ENCODE measurements at places on chromosomes 3 and 15.

- DNase-seq: no peak
These were observed 42.1 kb downstream of the CORO2B start for GRCh38 chr15:68620721-68621527.

GRCh38 chr3:53153264-53153823 is 7.7 kb upstream of the PRKCD start:
- DNase-seq: no peak

- DNase-seq: no peak
These were observed 21.2 kb downstream of the CFAP100 start for GRCh38 chr3:126415661-126416591.

DNA sequence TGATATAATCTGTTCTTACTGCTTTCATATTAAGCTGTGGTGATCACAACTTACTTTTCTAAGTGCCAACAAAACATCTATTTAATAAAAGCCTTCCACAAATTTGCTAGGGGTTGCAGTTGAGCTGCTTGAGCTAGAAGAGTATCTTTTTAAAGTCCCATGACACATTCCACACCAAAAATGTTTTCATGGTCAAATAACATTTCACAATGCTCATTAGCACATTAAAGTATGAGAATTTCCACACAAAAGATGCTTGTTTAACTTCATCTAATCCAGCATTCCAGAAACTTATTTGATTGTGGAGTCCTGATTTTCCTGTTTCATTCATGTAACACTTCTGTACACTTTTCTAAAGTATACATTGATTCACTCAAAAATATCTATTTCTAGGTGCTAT is 876.1 kb upstream of the CFAP20DC start:
- no peak for DNase-seq

GRCh38 chr3:172107403-172107802 is 68.0 kb downstream of the FNDC3B start:
- peak; percentile 50 for DNase-seq

- DNase-seq: no peak
These were observed 238.4 kb upstream of the PEX5L start for GRCh38 chr3:180275176-180275575.

GRCh38 chr3:196684548-196685407 is 27.3 kb downstream of the CEP19 start:
- DNase-seq: peak; percentile 56

- DNase-seq: no peak
These were observed 111.5 kb upstream of the MEF2A start for GRCh38 chr15:99454107-99454809.

DNA sequence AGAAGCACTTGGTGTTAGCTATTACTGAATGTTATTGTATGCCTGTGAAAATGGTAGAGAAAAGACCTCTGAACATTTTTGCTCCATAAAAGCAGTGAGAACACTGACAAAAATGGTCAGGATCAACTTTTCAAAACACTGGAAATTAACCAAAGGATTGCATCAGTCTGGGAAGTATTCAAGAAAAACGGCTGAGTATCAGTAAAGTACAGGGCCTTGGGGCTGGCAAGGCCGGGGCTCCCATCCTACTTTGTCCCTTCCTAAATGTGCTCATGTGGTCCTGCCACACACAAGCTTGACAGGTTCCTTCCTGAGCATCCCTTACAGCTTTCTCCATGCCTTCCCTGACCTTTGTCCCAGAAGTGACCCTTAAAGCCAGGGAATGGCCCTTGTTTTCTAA is 84.0 kb downstream of the CFAP20DC start:
- no peak for DNase-seq

GRCh38 chr3:24793896-24794295 is 299.2 kb upstream of the THRB start:
- DNase-seq: no peak

DNA sequence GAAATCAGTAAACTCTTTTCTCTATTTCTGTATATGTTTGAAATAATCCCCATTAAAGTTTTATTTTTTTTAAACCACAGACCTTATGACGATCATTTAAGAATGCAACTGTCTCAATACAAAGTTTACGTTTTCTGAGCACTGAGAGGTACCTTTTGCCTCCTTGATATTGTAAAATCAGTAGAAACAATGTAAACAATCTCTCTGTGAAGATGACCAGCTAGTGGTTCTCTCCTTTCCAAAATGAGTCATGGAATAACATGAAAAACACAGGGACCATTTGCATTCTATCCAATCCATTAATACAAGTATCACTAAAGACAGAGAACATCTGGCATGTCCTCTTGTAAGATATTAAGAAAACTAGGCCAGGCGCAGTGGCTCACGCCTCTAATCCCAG is 48.8 kb downstream of the RAD18 start:
- no peak for DNase-seq

GRCh38 chr3:21235491-21235890 is 515.5 kb downstream of the ZNF385D start:
- no peak for DNase-seq

Measured in stimulated activated CD4-positive, alpha-beta T cell treated with anti-CD3 and anti-CD28 coated beads, Interleukin-4, amount 100 ng/mL, for 48 hours (primary cell).